GM12878 (cell line): ENCODE measurements at places on chromosomes 2 and 18. TPM values are rescaled to one million over a fixed set of nuclear protein-coding genes. Genes with fewer than 3 reads are reported as not detected.

- no peaks in the 10 kb centered on the region for H3K36me3 ChIP-seq
- no peak overlapping the region for H3K27ac ChIP-seq
- no peaks in the 10 kb centered on the region for H3K4me1 ChIP-seq
- DNase-seq = no peak
- no peaks in the 10 kb centered on the region for H3K27me3 ChIP-seq
Observed at GRCh38 chr18:61653823-61654551, 238.8 kb downstream of the RNF152 start.

DNA sequence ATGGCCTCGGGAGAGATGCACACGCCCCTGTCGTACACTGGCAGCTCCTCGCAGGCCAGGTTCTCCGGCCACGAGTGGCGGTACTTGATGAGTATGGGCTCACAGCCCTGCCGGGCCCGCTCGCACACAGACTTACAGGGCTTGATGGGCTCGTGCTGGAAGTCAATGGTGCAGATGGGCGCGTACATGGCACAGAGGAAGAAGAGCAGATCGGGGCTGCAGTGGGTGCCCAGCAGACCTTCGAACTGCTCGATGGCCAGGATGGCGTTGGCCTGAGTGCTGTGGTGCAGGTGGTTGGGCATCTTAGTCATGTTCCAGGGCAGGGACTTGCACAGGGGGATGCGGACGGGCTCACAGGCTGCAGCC is 359 bp downstream of the FRZB start:
- H3K27ac ChIP-seq = no peak overlapping the region
- H3K4me3 ChIP-seq = no peak overlapping the region
- H3K36me3 ChIP-seq = no peaks in the 10 kb centered on the region
- DNase-seq = no peak

DNA sequence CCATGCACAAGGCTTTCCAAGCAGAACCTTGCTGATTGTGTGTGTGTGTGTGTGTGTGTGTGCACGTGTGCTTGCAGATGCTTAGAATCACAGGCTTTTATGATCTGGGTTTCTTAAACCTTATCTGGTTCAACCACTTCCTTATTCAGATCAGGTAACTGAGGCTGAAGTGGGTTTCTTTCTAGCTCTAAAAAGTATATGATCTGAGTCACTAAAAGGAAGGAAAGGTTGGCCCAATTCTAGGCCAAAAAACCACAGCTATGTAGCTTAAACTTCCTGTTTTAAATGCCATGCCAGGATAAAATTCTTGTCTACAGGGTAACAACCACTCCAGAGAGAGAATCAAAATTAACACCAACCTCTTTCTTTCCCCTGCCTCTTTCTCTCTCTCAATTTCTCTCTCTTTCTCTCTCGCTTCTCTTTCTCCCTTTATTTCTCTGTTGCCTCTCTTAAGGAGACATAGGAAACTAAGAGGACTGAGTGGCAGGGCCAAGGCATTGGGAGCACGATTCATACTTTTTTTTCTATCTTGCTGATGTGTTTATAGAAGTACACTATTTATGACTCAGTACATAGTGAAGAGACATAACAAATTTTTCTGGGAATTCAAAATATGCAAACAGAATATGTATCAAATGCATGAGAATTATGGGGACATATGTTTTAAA is 140.3 kb downstream of the TRIB2 start:
- H3K4me3 ChIP-seq = no peak overlapping the region
- no peaks in the 10 kb centered on the region for H3K27me3 ChIP-seq
- no peak overlapping the region for H3K27ac ChIP-seq
- DNase-seq = no peak
- no peaks in the 10 kb centered on the region for H3K36me3 ChIP-seq

DNA sequence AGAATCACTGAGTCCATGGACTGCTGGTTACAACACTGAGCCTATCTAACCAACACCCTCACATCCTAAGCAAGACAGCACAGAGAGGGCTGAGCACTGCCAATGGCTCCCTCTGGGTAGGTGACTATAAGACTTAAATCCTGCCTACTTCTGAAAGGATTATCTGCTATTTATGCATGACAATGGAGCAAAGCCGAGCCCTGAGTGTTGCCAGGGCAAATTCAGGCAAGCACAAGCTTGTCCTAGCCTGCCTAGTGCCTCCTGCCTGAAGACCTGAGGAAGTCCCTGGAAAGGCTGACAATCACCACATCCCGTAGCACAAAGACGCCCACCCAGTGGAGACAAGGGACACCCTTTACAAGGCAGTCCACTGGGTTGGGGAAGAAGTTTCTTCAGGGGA is 129.7 kb downstream of the OSR1 start:
- no peaks in the 10 kb centered on the region for H3K36me3 ChIP-seq
- no peaks in the 10 kb centered on the region for H3K27me3 ChIP-seq
- no peaks in the 10 kb centered on the region for H3K4me1 ChIP-seq
- no peak overlapping the region for H3K4me3 ChIP-seq
- no peak overlapping the region for H3K27ac ChIP-seq
- no peak for DNase-seq

DNA sequence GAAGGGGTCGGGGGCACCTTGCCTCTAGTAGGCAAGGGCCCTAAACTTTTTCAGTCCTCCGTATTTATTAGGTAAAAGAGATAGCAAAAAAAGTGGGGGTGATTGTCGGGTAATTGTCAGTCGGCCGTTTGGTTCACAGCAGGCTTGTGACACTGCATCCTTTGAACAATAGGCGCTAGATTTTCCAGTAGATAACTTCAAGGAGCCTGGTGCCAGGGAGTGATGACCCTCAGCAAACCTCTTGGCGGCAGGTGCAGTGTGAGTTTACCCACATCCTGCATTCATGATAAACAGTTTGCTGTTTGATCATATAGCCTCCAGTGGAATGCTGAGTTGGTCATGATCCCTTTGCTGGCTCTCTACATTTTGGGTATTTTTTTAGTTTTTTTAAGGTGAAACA is 22.9 kb downstream of the SERPINB8 start:
- H3K27me3 ChIP-seq = no peaks in the 10 kb centered on the region
- no peak overlapping the region for H3K4me3 ChIP-seq
- DNase-seq = no peak
- H3K27ac ChIP-seq = no peak overlapping the region

- H3K27ac ChIP-seq = no peak overlapping the region
- no peak overlapping the region for H3K4me3 ChIP-seq
- no peak for DNase-seq
- H3K27me3 ChIP-seq = no peaks in the 10 kb centered on the region
Observed at GRCh38 chr2:234240917-234241316, 190.4 kb downstream of the SPP2 start.

DNA sequence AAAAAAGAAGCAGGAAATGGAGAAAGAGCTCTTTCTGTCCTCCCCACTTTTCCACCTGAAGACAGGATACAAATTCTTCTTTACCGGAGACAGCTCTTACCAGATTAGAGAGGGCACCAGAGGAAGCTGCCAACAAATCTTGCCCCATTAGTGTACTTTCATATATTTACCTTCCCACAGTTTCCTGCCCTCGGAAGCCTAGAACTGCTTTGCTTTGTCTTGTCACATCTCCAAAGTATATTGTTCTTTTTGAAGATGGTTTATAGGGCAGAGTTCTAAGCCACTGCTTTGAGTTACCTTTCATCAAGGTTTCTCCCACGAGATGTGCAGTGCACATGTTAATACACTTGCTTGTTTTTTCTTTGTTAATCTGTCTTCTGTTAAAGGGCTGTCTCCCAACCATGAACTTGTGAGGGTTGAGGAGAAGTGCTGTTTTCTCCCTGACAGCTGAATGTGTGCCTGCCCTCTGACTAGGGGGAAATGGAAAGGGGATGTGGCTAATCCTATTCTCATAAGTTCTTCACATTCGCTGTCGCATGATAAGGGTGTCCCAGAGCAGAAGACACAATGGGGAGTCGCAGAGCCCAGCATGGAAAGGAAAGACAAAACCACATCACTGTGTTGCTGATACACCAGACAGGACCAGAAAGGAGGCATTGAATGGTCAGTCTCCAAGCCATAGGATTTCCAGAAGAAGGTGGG is 24.2 kb downstream of the CENPA start:
- H3K4me3 ChIP-seq = no peak overlapping the region
- H3K4me1 ChIP-seq = no peaks in the 10 kb centered on the region
- H3K27me3 ChIP-seq = no peaks in the 10 kb centered on the region
- DNase-seq = no peak

GRCh38 chr18:55672574-55673361 is 84.8 kb upstream of the TCF4 start:
- no peaks in the 10 kb centered on the region for H3K27me3 ChIP-seq
- DNase-seq = no peak
- H3K4me3 ChIP-seq = no peak overlapping the region

GRCh38 chr2:179272406-179273192 is 8.0 kb upstream of the SESTD1 start:
- no peaks in the 10 kb centered on the region for H3K36me3 ChIP-seq
- no peak overlapping the region for H3K4me3 ChIP-seq
- DNase-seq = no peak
- no peak overlapping the region for H3K27ac ChIP-seq

The CELF4 gene
- total RNA-seq = not detected in 2 replicates

The UGT1A10 gene
- 0.11 TPM in 1 of 2 replicates, not detected in the other for total RNA-seq

The PLCD4 gene
- total RNA-seq = 0.28 TPM in 1 of 2 replicates, not detected in the other
